Right lung (tissue), 10 donors: ENCODE measurements at places on chromosomes 12 and 14. TPM values are rescaled to one million over a fixed set of nuclear protein-coding genes. Genes with fewer than 3 reads are reported as not detected.

GLIPR1L2 gene
- 2.2 TPM for polyA plus RNA-seq

OR6C74 gene
- polyA plus RNA-seq = not detected

KANSL2 gene
- 56.0 TPM for polyA plus RNA-seq

TOGARAM1 gene
- polyA plus RNA-seq = 37.6 TPM

GPR84 gene
- polyA plus RNA-seq = 0.19 TPM

TEX22 gene
- polyA plus RNA-seq = 3.6 TPM

IFI27 gene
- 18.8 TPM for polyA plus RNA-seq

PLCZ1 gene
- polyA plus RNA-seq = 1.6 TPM

FOXN4 gene
- 0.82 TPM for polyA plus RNA-seq

ATF7 gene
- 64.1 TPM for polyA plus RNA-seq

KCNMB4 gene
- 23.5 TPM for polyA plus RNA-seq

INSM2 gene
- polyA plus RNA-seq = not detected

LIN7A gene
- 25.6 TPM for polyA plus RNA-seq

ZNF384 gene
- 79.4 TPM for polyA plus RNA-seq

SAMD15 gene
- 5.1 TPM for polyA plus RNA-seq

SERPINA3 gene
- polyA plus RNA-seq = 2.4 TPM

TAS2R19 gene
- 2.5 TPM for polyA plus RNA-seq

KRT72 gene
- polyA plus RNA-seq = 0.46 TPM

PELI2 gene
- polyA plus RNA-seq = 11.0 TPM

YBX3 gene
- polyA plus RNA-seq = 145 TPM

ENTPD5 gene
- 15.4 TPM for polyA plus RNA-seq

CISTR gene
- not detected for polyA plus RNA-seq

SLC10A1 gene
- 0.18 TPM for polyA plus RNA-seq

LRRIQ1 gene
- 13.8 TPM for polyA plus RNA-seq

KRT79 gene
- not detected for polyA plus RNA-seq

MIP gene
- 0.15 TPM for polyA plus RNA-seq

TAS2R8 gene
- not detected for polyA plus RNA-seq

DIO2 gene
- 1.5 TPM for polyA plus RNA-seq

TCL1B gene
- not detected for polyA plus RNA-seq

LGR5 gene
- 4.6 TPM for polyA plus RNA-seq

PRR4 gene
- polyA plus RNA-seq = 14.2 TPM
